ENCODE measurements at places on chromosomes 6 and 20.

DNA sequence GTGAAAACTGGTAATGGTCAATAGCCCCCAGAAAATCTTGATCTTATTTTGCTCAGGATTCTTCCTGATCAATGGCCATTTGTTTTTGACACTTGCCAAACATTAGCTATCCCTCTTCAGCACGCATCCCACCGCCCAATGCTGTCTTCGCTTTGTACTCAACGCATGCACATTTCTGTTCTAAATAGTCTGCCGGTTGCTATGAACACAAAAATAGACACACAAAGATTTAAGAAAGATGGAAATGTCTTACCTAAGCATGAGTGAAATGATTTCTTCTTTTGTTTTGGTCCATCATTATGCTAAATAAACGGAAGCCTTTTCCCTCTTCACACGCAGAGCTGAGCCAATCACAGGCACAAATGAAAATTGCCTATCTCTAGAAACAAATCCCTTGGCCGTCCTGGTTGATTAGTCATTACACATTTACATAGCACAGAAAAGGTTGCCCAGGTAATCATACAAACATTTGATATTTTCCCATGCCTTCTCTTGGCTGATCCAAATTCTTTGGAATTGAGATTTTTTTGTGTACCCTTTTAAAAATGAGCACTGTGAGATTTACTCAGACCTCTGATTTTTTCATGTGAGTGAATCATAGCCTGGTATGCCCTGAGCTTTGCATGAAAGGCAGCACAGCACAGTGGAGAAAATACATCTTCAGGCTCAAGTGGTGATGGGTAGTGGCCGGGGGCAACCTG is 70.5 kb upstream of the FAM184A start:
- DNase-seq, result no peak

- DNase-seq, result no peak
These were observed 56.2 kb downstream of the TMEM242 start for GRCh38 chr6:157267109-157267611.

- DNase-seq, result no peak
These were observed 332.3 kb downstream of the PLCB1 start for GRCh38 chr20:8464368-8464767.

DNA sequence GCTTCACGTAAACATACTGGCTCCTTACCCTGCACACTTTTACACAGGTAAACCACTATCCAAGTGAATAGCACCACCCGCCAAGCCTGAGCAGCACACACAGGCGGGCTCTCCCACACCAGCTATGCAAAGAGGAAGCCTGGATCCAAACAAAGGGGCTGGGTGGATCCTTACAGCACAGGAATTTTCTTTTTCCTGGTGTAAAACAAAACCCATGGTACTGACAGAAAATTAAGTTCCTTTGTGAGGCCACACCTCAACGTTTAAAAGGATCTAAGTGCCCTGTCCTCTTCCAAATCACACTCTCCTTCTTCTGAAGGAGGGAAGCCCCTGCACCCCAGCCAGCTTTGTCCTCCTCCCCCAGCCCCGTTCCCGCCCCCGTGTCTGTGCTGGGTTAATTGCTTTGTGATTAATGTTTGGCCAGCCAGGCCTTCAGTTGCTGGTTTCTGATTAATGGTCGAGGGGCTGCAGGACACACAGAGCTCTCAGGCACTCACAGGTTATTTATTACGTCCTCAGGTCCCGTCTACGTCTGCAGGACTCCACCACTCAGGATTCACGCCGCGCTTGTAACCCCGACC is 6.1 kb downstream of the DACT2 start:
- no peak for DNase-seq

- DNase-seq, result peak; percentile 38
These were observed 153.3 kb upstream of the SNX9 start for GRCh38 chr6:157669747-157670216.

GRCh38 chr6:69416776-69417175 is 380.0 kb downstream of the LMBRD1 start:
- DNase-seq, result no peak

- no peak for DNase-seq
These were observed 95.8 kb downstream of the ERMARD start for GRCh38 chr6:169847141-169847674.

DNA sequence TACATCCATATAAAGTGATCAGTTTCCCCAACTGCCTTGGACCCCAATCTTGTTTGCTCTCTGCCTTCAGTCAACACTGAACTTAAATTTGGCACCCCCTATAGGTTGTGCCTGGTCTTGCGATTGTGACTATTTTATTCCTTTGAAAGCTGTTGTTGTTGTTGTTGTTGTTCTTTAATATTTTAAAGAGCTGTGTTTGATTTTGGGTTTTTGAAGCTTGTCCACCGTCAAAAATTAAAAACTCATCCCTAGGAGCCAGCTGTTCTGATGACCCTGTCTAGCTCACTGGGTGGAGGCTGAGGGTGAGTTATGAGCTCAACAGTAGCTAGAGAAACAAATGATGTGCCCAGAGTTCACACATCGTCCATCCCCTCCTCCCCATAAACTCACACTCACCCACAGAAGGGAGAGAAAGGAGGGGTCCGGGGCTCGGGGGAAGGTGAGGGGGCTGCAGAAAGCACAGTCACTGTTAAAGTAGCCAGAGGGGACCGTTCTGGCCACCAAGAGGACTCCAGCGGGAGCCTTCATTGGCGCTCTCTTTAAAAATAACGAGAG is 4.0 kb downstream of the SIM1 start:
- DNase-seq, result no peak
